ENCODE measurements at places on chromosomes 2 and 18. TPM values are rescaled to one million over a fixed set of nuclear protein-coding genes. Genes with fewer than 3 reads are reported as not detected.

DNA sequence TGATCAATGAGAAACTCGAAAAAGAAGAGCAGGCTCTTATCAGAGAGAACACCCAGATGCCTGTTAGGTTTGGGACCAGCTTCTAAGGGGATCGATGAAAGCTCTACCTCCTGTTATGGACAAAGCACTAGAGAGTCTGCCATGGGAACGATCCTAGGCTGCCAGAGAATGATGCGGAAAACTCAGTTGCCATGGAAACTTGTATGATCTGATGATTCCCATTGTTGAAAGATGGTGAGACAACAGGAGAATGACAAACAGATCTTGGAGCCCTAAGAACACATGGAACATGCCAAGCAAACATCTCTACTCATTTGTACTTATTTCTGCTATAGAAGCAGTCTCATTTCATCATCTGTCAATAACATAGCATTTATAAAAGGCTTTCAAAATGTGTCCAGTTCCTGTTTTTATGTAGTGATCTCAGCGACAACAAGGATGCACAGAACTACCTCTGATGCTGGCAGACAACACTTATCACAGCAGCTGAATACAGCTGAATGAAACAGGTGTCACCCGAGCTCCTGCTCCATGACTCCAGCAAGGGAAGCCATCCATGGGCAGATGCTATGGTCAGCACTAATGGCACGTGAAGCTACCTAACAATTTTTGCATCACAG lies 59.6 kb downstream of the NCKAP5 start:
- peak; percentile 9 for DNase-seq

DNA sequence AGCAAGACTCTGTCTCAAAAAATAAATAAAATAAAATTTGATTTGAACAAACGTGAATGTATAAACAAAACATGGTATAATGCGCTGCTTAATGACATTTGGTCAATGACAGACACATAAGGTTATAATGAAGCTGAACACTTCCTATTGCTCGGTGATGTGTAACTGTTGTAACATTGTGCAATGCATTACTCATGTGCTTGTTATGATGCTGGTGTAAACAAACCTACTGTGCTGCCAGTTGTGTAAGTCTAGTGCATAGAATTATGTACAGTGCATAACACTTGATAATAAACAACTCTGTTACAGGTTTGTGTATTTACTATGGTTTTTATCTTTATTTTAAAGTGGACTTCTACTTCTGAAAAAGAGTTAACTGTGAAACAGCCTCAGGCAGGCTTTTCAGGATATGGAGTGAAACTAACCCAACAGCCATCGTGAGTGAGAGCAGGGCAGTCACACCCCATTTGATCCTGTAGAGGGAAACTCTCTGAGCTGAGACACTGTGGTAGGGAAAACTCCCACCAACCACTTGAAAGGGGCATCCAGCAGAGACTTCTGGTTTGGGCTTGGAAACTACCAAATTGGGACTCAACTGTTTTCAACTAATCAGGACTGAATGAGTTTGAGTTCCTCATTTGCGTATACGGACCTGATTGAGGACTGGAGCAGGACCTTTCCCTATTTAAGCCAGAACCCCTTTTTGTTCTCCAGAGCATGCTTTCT lies 8.7 kb upstream of the RPRD1A start:
- DNase-seq = no peak

- no peak for DNase-seq
These were observed 405.7 kb downstream of the PIK3C3 start for GRCh38 chr18:42360716-42361115.

GRCh38 chr2:31969178-31969577 lies 41.6 kb downstream of the MEMO1 start:
- peak; percentile 6 for DNase-seq

- no peak for DNase-seq
These were observed 4.2 kb upstream of the ITGA6 start for GRCh38 chr2:172423160-172423559.

DNA sequence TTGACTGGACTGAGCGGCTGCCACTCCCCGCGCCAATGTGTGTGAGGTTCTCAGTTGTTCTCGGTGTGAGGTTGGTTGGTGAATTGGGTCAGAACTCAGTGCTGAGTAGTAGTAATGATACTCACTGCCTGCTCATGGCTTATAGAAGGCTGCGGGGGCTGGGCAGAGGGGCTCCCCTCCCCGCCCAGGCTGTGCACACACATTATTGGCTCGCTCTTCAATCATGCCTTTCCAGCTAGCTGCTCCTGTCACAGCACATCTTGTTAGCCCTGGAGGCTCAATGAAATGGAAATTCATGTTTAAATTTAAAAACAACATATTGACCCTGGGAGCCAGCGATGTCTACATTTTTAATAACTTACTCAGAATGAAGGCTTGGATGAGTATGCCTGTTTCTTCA lies 152.8 kb downstream of the CELF4 start:
- DNase-seq = no peak

- DNase-seq = no peak
These were observed 8.9 kb upstream of the GALM start for GRCh38 chr2:38656866-38657480.

- peak; percentile 75 for DNase-seq
These were observed 53.2 kb upstream of the CCDC85A start for GRCh38 chr2:56130463-56131070.

- peak; percentile 37 for DNase-seq
These were observed 190.8 kb downstream of the TMEM247 start for GRCh38 chr2:46669996-46670793.

DNA sequence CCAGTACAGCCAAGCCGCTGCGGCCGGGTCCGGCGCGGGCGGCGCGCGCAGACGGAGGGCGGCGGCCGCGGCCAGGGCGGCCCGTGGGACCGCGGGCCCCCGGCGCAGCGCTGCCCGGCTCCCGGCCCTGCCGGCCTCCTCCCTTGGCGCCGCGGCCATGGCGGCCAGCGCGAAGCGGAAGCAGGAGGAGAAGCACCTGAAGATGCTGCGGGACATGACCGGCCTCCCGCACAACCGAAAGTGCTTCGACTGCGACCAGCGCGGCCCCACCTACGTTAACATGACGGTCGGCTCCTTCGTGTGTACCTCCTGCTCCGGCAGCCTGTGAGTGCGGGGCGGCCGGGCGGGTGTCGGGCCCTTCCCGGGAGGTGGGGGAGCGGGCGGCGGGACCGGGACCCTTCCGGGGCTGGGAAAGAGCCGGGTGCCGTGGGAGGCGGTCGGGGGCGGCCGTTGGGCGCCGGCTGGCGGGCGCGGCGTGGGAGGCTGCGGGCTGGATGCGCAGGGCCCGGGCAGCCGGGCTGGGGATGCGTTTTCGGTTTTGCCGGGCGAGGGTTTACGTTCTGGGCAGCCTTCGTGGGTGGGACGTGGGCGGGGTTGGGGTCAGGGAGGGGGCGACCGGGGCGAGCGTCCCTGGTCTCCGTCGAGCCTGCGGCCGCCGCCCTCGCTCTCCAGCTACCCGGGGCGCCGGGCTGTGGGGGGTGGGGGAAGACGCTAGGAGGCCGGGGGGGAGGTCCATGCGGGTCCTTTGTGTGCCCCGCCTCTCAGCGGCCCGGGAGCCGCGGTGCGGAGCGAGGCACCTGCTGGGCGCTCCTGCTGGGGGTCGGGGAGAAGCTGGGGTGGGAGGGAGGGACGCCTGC lies 537 bp downstream of the AGFG1 start:
- DNase-seq = peak; percentile 42

DNA sequence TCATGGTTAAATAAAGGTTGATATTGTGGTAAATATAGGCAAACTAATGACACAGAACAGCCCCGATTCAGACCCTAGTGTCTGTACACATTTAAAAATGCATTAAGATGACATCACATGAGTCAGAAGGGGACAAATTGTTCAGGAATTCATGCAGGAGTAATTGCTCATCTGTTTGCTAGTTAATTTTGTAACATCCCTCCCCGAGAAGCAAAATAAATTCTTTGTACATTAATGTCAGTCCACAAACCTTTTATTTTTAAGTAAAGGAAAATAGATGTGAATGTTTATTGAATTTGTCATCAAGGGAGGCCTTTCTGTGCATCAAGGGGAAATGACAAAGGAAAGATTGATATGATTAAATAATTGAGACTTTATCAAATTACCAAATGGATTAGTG lies 69.9 kb downstream of the SH3BP4 start:
- peak; percentile 66 for DNase-seq

DNA sequence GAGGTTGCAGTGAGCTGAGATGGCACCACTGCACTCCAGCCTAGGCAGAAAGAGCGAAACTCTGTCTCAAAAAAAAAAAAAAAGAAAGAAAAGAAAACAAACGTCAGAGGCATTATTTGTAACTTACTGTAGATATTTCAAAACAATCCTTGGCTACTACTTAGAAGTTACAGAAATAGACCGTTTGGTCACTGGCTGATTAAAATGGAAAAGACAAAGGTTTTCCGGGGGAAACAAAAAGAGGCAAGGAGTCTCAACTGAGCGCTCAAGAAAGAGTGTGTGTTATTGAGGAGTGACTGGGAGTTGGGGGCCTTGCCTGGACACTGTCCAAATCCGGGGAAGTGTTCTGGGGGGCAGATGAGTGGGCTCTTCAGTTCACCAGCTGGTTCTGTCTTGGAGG lies 47.6 kb downstream of the TEX44 start:
- DNase-seq = peak; percentile 35

GRCh38 chr18:39178166-39178565 lies 1612.6 kb upstream of the CELF4 start:
- DNase-seq = no peak

- no peak for DNase-seq
These were observed 999.7 kb upstream of the LRRTM1 start for GRCh38 chr2:81304154-81304830.

DNA sequence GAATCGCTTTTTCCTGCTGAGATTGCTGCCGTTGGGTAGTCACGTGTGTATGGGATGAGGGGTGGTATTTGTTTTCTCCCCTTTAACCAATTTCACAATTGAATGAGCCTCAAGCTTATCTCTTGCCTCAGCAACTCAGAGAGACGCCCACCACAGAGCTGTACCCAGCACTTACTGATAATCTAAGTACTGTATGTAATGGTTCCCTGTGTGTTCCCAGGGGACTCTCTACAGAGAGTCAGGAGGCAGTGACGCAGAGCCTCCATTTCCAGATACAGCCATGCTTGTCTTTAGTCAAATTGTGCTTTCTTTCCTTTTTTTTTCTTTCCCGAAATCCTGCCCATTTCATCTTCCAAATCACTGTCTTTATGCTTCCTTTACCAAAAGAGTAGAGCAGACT lies 1102.1 kb upstream of the KLHL29 start:
- no peak for DNase-seq

- DNase-seq = peak; percentile 39
These were observed 28.7 kb downstream of the SMAD2 start for GRCh38 chr18:47901624-47902362.

DNA sequence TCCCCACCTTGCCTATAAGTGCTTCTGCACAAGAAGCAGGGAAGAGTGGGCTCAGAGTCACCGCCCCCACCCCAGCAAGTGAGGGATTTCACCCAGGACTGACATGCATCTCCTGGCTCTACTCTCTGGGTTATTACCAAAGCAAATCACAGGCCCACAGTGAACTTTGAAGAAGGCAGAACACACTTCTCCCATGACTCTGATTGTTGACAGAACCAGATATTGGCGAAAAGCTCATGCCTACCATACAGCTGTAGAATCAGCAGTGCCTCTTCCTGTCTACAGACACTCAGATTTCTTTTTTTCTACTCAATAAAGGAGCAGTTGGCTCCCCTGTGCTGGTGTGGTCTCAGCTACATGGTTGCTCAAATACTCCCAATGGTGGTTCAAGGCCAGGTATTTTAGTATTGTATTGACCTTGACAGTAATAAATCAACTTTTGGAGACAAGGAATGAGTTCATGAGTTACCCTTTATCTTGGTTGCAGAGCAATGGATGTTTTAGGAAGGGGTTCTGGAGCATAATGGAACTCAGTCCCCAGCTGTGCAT lies 512.9 kb upstream of the ID2 start:
- no peak for DNase-seq

- DNase-seq = peak; percentile 94
These were observed 200.6 kb upstream of the RASGRP3 start for GRCh38 chr2:33275689-33276444.

DNA sequence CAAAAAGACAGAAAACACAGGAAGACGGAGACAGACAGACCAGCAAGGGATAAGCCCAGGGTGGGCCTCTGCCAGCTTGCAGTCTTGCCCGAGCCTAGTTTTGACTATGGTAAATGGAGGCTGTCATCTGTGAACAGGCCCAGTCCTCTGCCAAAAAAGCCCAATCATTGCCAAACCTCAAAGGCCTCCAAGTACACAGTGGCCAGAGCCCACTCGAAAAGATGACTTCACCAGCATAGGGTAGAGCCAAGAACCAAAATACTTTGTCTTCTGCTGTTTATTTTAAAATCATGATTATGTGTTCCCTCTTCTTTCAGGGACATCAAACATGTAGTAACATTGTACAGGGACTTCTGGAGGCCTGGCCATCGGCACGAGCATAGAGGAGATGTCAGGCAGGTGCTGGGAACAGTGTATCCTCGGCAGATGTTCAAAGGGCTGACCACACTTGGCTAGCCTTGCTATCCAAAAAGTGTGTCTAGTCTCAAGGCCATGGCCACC lies 66.0 kb downstream of the TTC32 start:
- DNase-seq = no peak

DNA sequence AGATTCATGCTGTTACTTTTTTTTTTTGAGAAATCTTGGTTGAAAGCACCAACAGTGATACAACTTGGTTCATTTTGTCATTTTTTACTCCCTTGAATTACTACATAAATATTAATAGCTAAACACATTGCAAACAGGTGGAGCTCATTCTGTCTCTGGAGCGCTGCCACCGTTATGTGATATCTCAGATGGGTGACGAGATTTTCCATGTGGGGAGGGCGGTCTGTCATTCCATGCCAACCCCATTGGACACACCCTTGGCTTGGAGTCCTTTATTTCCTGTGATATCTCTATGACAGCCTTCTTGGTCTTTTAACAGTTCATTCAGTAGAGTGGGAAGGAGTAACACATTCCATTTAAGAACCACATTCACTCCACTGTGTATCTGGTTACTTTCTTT lies 794.8 kb downstream of the SATB2 start:
- no peak for DNase-seq

GRCh38 chr18:58314284-58314683 lies 270.3 kb downstream of the NEDD4L start:
- DNase-seq = peak; percentile 83

- DNase-seq = no peak
These were observed 185.8 kb upstream of the ACVR2A start for GRCh38 chr2:147659051-147659450.

GRCh38 chr2:39506215-39506614 lies 69.1 kb upstream of the MAP4K3 start:
- DNase-seq = no peak

GRCh38 chr18:74550886-74551285 lies 16.6 kb downstream of the CNDP1 start:
- no peak for DNase-seq

Gene CRYGD
- not detected for total RNA-seq

Gene EVX2
- total RNA-seq = not detected

Gene OSBPL1A
- total RNA-seq = 10.7 TPM

Gene INHA
- total RNA-seq = not detected

Gene NYAP2
- total RNA-seq = not detected

Gene IL18R1
- 0.22 TPM for total RNA-seq

Gene VWA3B
- total RNA-seq = not detected

Gene LCT
- total RNA-seq = not detected

Gene HJURP
- 5.0 TPM for total RNA-seq

Gene CPLX4
- total RNA-seq = not detected
